Central memory CD8-positive, alpha-beta T cell (primary cell): ENCODE measurements at places on chromosomes 3 and 15.

GRCh38 chr3:194329583-194329965 lies 21.6 kb downstream of the CPN2 start:
- no peak for DNase-seq

- DNase-seq: no peak
Measured at GRCh38 chr15:70088455-70088854, 9.3 kb downstream of the TLE3 start.

DNA sequence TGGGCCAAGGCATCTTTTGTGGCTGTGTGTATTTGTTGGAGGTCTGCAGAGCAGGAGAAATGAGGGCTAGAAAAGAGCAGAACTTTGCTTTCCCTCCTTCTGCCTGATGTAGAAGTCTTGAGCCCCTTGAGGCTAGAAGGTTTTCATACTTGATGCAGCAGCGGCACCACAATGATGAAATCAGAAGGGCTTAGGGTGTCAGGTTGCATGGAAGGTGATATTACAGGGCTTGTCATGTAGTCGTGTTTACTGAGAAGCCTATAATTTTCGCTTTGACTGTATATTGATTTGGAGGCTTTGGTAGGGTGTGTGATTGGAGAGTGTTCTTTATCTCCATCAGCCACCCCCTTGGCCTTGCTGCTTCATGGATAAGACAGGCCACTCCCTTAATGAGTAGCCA lies 339.8 kb downstream of the THSD4 start:
- no peak for DNase-seq

- DNase-seq: no peak
Measured at GRCh38 chr3:43185274-43185982, 79.5 kb upstream of the POMGNT2 start.

- DNase-seq: no peak
Measured at GRCh38 chr15:74174219-74174957, 878 bp downstream of the ISLR start.

DNA sequence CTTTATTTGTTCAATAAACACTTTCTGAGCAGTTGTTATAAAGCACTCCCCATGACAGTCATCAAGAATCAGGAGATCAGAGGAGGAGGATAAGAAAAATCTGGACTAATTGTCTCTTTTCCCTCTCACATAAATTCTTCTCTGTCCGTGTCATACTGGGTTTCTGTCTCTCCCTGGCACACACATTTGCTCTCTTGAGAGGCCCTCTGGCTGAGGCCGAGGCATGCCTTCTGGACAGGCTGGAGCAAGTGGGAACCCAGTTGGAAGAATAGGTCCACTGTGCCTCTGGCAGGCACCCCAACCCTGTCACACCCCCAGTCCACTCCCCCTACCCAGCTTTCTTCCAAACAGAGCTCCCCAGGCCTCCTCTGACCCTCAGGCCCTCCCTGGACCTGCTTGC lies 315.8 kb downstream of the UACA start:
- DNase-seq: no peak

GRCh38 chr15:84598250-84598649 lies 2.6 kb upstream of the ZSCAN2 start:
- no peak for DNase-seq

- no peak for DNase-seq
Measured at GRCh38 chr3:168885028-168885427, 778.5 kb downstream of the MECOM start.

DNA sequence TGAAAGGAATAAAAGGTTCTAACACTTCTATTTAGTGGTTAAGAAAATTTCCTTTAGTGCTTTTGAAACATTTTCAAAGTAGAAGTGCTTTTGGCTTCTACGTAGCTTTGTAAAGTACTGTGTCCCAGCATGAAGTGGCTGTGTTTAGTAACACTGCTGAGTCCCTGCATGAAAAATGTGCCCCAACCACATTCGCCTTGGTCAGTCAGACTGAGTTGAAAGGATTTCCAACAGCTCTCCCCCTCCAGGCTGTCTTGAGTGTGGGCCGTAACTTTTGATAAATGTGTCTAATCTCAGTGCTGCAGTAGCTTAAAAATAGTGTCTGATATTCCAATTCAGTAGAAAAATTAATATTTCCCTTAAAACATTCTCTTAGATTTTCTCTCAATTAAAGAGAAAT lies 115.0 kb downstream of the NR1D2 start:
- no peak for DNase-seq

GRCh38 chr3:187044206-187044605 lies 95.1 kb downstream of the RPL39L start:
- DNase-seq: no peak

GRCh38 chr15:65373163-65373651 lies 4.6 kb downstream of the IGDCC3 start:
- no peak for DNase-seq

- DNase-seq: no peak
Measured at GRCh38 chr3:152270937-152271336, 2.2 kb downstream of the MBNL1 start.

GRCh38 chr15:68791431-68792283 lies 29.0 kb downstream of the ANP32A start:
- peak; percentile 50 for DNase-seq

- DNase-seq: no peak
Measured at GRCh38 chr3:43028001-43028400, 48.9 kb downstream of the GASK1A start.

- no peak for DNase-seq
Measured at GRCh38 chr3:101778385-101779046, 495 bp upstream of the NXPE3 start.

DNA sequence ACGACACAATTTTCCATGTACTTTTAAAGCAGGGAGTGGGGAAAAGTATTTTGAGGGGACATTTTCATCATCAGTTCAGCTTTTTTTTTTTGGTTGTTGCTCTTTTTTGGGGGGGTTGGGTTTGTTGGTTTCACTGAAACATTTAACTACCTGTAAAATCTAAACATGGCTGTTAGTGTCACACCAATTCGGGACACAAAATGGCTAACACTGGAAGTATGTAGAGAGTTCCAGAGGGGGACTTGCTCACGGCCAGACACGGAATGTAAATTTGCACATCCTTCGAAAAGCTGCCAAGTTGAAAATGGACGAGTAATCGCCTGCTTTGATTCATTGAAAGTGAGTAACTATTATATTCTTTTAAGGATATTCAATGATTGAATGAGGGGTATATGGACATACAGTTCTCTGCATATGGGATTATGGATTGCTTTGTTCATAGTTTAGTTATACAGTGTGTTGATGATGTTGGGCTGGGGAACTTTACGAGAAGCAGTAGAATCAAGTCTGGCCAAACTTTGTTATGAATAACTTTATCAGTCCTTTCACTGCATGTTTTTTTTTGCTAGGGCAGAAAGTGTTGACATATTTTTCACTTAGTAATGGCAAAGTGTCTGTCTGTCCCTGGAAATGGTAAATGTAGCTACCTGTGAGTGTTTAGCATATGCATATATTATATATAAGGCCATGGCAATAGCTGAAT lies 31.5 kb downstream of the MBNL1 start:
- no peak for DNase-seq

GRCh38 chr3:51031666-51032065 lies 353.4 kb upstream of the MANF start:
- DNase-seq: no peak

DNA sequence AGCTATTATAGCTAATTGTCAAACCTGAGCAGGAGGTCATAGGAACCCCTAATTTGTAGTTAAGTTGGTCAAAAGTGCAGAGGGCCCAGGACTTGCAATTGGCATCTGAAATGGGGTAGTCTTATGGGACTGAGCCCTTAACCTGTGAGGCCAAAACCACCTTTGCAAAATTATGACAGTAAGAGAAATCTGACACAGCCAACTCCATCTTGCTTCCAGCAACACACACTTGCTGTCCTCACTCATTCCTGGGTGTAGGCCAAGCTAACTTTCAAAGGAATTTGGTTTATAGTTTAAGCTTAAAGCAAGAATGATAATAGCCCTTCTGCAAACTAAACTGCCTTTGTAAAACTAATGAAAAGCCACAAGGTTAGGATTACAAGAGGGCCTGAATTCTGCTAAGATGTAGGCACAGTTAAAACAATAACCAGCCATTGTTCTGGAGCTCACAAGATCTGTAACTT lies 57.6 kb upstream of the FRMD4B start:
- DNase-seq: no peak

- DNase-seq: no peak
Measured at GRCh38 chr3:11574981-11575669, 68.6 kb downstream of the VGLL4 start.

GRCh38 chr3:196609343-196609775 lies 30.1 kb upstream of the NRROS start:
- peak; percentile 92 for DNase-seq

DNA sequence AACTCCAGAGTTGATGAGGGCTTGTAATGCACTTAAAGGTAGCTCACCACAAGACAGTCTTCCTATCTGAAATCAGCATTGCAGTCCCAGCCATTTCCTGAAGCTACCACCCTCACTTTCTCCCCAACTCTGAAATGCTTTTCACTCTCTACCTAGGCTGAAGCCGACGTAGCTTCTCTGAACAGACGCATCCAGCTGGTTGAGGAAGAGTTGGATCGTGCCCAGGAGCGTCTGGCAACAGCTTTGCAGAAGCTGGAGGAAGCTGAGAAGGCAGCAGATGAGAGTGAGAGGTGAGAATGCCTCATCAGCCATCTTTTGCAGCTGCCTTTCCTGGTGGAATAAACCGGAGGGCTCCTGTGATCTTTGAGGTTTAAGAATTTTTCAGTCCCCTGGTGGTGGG lies 14.3 kb downstream of the TPM1 start:
- DNase-seq: no peak

DNA sequence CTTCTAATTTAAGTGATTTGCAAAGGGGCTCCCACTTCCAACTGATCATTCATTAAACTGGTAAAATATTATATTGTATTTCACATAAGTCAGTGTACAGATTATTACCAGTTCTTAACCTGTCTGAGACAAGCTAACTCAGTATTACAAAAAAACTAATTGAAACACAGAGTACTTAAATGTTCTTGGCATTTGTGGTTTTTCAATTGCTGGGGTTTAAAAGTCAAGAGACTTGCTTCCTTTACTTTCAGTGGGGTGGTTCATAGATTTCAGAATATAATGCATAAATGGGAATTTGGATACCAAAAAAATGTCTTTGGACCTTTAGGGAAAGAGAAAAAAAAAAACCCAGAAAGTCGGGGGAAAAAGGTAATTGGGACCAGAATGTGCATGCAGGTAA lies 85.0 kb downstream of the ATP10A start:
- DNase-seq: no peak

GRCh38 chr3:101813817-101814440 lies 34.9 kb downstream of the NXPE3 start:
- no peak for DNase-seq

DNA sequence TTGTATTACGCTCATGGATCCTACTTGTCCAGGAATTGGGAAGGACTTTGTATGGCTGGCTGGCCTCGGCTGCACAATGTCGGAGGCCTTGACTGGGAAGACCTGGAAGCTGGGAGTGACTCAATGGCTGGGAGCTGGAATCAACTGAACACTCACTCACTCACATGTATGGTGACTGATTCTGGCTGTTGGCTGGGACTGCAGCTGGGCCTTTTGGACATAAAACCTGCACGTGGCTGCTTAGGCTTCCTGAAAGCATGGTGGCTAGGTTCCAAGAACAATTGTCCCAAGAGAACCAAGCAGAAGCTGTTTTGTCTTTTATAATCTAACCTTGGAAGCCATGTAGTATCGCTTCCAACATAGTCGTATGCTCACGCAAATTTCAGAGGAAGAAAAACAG lies 38.0 kb upstream of the CMTM8 start:
- DNase-seq: no peak

DNA sequence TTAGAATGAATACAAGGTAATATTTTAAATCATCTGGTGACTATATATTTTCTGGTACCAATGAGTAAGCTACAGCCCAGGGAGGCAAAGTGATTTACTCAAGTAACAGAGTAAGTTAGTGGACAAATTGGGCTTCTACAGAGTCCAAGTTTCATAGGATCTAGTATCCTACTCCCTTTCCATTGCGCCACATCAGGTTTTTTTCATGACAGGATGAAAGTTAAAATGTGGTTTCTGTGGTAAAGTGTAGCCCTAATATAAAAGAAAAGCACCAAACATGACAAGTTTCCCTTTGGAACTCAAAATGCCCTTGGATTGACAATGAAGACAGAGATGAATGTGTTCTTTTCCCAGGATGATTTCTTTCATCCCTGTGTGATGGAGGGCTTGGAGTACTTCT lies 350.8 kb upstream of the ZNF385D start:
- DNase-seq: no peak

GRCh38 chr15:56797720-56798275 lies 64.5 kb upstream of the ZNF280D start:
- DNase-seq: no peak

- no peak for DNase-seq
Measured at GRCh38 chr3:119497820-119498185, 544 bp upstream of the TIMMDC1 start.

GRCh38 chr15:90465930-90466567 lies 63.7 kb upstream of the CRTC3 start:
- no peak for DNase-seq

GRCh38 chr3:116601206-116601605 lies 108.4 kb upstream of the TUSC7 start:
- no peak for DNase-seq

DNA sequence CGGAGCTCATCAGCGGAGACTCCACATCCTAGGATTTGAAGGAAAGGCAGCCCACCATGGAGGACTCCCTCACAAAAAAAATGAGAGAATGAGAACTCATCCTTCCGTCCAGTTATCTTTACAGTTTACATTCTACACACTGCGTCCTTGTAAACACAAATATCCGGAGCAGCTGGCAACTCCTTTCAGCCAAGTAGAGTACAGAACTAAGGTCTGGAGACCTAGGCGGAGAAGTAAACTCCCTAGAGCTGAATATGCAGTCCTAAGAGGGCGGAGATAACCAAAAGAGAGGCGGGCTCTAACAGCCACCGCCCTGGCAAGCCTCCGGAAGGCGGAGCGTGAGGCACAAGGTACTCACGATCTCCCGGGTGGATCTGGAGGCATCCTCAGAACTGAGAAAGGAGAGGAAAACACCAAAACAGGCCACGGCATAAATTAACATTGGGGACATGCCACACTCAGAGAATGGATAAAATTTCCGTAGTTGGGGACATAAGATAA lies 924 bp upstream of the SIN3A start:
- DNase-seq: peak; percentile 47

- no peak for DNase-seq
Measured at GRCh38 chr3:100129941-100130340, 15.6 kb upstream of the FILIP1L start.

DNA sequence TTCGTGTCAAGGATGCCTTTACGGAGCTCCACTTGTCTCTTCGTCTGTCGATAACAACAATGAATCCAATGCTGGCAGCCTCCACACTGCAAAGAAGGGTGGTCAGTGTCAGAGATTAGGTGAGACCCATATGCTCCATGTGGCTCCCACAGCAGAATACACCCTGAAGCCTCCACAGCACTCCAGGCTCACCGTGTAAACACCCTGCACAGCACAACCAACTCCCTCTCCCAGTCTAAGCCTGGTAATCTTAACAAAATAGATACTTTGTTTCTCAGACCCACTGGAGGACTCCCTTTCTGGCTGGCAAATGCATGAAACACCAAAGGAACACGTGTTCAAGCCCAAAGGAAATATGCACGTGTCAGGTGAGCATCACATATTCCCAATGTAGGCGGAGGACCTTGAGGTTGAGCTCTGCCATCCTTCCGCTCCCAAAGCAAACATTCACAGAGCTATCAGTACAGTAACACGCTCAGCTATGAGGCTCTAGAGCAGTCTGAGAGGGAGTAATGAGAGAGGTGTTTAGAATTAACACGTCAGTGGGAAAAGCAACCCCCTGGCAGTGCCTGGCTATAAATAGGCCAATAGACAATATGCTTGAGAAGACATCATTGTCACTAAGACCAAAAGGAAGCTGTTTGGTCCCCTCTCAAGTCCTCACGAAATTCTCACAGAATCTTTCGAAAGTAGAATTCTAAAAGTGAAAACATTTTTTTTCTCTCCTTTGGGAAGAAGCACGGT lies 86.7 kb downstream of the MCF2L2 start:
- DNase-seq: no peak
